Central memory CD4-positive, alpha-beta T cell (primary cell): ENCODE measurements at places on chromosomes 13 and 19.

- no peak for DNase-seq
These were observed 13.3 kb downstream of the KLF2 start for GRCh38 chr19:16337809-16338469.

DNA sequence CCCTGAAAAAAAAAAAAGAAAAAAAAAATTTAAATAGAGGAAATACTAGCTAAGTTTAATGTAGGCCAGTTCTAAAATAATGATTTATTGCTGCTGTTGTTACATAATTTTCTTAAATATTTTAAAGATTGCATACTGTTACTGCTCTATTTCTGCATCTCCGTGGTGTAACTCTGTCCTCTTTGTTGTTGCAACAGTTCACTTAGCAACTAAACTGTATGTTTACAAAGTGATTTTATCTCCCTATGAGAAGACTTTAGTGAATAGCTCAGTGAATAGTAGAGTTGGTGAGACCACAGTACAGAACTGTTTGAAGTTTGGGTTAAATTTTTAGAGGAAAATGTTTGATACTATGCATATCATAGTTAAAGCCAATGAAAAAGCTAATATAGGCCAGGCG, 19.4 kb downstream of the BRCA2 start:
- DNase-seq = no peak

DNA sequence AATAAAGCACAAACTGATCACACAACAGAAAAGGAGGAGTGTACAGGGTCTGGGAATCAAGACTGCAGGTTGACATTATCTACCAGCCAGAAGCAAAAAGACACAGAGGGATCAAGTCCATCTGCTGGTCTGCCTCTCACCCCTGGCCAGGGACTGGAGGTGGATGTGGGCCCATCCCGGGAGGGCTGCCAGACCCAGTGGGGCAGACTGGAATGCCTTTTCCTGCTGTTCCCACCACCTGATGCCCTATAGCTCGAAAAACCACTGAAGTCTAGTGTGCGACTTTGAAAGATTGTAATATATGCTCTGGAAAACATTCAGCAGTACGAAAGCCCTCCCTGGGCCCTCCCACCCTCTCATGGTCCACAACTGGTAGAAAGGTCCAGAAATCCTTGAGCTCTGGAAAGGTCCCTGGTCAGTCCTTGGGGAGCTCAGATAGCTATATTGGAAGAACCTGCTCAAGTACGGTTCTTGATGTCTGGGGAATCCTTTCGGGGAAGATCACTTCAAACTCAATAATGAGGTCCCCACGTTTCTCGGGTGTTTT, 2.6 kb downstream of the DNAJB1 start:
- DNase-seq = no peak

DNA sequence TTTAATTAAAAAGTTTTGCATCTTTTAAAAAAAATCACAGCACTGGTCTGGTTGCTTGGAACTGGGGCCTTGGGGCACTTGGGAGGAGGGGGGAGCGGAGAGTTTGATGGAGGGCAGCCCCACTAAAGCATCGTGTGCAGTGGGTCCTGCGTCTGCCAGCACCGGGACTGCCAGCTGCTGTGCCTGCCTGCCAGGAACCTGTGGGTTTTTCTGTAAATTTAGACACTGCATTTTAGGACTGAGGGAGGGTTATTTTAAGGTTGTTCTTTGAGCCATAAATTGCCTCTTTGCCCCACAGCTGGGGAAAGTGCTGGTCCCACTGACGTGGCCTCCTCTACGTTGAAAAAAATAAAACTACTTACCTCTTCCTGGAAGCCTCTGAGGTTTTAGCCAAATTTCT, 2.9 kb downstream of the KLF2 start:
- DNase-seq = no peak

DNA sequence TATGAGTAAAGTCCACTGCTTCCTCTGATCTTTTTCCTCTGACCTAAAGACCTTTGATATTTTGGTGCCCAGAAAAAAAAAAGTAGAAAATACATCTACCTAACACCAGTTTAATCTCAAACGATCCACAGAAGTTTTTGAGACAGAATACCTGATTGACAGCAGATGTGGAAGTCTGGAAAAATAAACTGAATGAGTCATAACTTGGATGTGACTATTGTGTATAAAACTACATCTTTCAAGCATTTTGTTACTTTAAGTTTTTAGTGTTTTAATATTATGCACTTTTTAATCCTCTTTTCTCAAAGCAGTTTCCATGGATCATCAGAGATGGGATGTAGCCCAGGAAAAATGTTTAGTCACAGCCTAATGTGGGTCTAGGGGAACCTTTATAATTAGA, 216.1 kb downstream of the SLITRK1 start:
- DNase-seq = no peak

DNA sequence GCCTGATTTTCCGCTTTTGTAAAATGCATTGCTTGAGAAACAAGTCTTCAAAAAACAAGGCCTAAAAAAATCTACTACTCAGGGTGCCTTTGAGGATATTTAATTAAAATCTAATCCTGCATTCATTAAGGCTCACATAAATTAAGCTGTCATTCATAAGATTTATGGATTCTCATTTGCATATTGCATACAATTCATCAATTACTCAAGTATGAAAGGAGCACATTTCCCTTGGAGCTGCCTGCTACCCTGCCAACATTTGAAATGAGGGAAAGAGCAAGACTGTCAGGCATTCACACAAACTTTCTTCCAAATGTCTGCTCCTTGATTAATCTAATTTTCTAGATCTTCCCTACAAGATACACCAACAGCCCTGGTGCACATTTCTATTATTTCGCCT, 140.0 kb downstream of the DACH1 start:
- no peak for DNase-seq

- DNase-seq = no peak
These were observed 161.1 kb downstream of the DCT start for GRCh38 chr13:94318418-94318817.

DNA sequence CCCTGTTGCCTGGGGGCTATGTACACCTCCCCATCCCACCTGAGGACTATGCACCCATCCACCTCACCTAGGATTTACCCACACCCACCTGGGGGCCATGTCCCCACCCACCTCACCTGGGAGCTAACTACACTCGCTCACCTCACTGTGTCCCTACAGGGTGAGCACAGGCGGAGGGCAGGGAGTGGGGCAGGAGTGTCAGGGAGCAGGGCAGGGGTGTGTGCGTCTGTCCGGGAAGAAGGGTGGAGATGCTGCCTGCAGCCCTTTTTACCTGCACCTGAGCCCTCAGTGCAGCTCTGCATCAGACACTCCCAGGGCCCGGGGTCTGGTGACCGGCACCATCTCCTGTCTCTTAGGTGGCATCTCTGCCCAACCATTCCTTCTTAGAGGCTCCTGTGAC, 10.6 kb upstream of the CPAMD8 start:
- DNase-seq = no peak

DNA sequence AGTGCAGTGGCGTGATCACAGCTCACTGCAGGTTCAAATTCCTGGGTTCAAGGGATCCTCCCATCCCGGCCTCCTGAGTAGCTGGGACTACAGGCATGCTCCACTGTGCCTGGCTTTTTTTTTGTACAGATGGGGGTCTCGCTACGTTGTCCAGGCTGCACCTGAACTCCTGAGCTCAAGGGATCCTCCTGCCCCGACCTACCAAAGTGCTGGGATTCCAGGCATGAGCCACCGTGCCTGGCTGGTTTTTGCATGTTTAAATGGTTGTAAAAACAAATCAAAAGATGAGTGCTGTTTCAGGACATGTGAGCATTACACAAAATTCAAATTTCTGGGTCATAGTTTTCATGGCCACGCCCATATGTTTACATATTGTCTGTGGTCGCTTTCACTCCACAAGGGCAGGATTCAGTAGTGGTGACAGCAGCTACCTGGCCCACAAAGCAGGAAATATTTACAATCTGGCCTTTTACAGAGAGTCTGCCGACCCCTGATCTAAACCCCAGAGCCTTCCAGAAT, 5.3 kb downstream of the MATK start:
- DNase-seq = no peak

- DNase-seq = no peak
These were observed 27.1 kb downstream of the MBNL2 start for GRCh38 chr13:97249093-97249795.

DNA sequence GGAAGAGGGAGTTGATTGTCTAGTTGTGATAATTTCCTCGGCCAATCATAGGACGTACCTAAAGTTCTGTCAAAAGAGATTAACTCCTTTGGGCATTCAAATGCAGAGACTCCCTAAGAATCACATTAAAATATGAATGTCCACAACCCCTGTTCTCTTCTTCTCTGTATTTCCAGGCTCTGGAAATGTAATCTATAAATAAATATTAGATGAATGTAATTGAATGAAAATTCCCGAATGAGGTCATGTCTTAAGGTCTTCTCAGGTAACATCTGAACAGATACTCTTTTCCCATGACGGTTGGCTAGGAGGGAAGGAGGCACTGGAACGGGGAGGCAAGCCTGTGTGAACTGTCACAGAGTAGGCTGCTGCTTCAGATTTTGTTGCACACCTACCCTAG, 145.2 kb downstream of the OXGR1 start:
- DNase-seq = no peak

- peak; percentile 6 for DNase-seq
These were observed at the start of gene RHPN2 for GRCh38 chr19:33064792-33065550. Gene RHPN2, minus strand, starts transcription at chr19:33064888. Its CDS starts 36 bp downstream, at chr19:33064852.

GRCh38 chr13:105804561-105805190, 730.8 kb downstream of the EFNB2 start:
- no peak for DNase-seq

GRCh38 chr19:18571564-18572344, at the start of gene UBA52:
Gene UBA52, plus strand, starts transcription at chr19:18571857. Its CDS starts 1,444 bp downstream, at chr19:18573301.
- peak; percentile 99 for DNase-seq

- no peak for DNase-seq
These were observed 261.0 kb downstream of the GPC5 start for GRCh38 chr13:91659256-91660075.

DNA sequence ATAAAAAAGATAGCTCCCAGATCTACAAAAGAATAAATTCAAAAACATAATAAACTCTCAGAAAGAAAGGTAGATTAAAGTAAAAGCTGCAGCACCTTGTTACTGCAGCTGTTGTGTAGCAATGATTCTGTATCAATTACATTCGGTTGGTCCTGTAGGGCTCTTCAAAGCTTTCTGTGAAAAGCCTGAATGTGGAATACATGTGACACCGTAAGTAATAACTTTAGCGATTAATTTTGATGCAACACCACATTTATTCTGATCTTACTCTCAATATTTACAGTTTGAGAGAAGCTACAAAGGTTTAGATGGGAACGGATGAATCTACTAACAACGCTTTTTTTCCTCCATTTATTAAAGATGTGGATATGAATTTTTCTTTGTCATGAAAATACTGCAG, 279.2 kb downstream of the DACH1 start:
- no peak for DNase-seq

- DNase-seq = no peak
These were observed 2452.1 kb downstream of the PCDH9 start for GRCh38 chr13:64778002-64778401.

DNA sequence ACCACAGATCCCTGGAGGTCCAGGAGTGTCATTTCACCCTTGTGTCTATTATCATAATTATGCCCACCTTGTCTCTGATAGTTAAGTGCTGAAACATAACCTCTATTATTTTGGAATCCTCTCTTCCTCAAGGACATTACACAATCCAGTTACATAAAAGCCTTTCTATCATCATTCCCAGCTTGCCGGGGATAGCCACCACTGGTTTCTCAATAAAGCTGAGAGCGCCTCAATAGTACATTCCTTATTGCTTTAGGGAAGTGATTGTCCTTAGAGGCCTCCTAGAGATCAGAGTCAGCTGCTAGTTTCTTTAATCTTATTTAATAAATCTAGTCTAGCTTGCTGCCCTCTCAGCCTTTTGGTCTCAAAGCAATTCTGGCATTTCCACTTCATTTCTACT, 490.0 kb upstream of the ATXN8OS start:
- DNase-seq = no peak
